ENCODE measurements at places on chromosomes 11 and 22.

- DNase-seq, result peak; percentile 3
Observed at GRCh38 chr11:34830648-34831047, 85.5 kb downstream of the APIP start.

DNA sequence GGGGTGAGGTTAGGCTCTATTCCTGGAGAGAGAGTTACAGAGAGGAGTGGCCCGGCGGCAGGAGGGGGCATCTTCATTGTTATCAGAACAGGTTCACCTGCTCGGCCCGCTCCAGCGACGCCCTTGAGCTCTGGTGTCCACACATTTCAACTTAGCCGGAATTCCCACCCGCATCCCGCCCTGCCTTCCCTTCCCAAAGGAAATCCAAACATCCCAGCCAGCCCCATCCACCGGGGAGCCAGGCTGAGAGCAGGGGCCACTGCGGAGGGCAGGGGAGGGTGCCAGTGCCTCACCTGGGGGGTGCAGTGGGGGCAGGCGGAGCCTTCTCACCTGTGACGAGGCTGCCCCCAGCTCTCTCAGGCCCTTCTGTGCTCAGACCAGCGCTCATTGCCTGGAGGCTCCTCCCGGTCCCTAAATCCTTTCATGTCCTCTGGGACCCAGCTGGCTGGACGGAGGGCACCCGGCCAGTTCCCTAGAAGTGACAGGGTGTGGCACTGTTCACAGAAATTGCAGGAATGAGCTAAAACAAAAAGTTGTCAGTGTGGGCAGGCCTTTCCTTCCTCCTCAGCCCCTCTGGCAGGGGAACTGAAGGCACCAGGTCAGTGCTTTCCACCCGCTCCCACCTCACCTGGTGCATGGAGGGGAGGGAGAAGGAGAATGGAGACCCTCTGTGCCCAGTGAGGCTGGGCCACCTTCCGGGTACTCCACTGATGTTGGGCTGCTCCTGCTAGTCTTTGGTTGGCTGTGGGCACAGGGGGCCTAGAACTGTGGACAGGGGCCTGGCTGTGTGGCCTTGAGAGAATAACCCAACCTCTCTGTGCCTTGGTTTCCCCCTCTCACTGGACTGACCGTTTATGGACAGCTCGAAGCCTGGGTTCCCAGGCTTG, 2.2 kb upstream of the MRGPRG start:
- DNase-seq, result no peak

- DNase-seq, result no peak
Observed at GRCh38 chr11:2156416-2157182, 4.4 kb downstream of the INS start.

GRCh38 chr11:90908074-90908473, 685.2 kb upstream of the CHORDC1 start:
- no peak for DNase-seq
